Right cardiac atrium (tissue), 5 donors: ENCODE measurements at places on chromosomes 5 and 9. TPM values are rescaled to one million over a fixed set of nuclear protein-coding genes. Genes with fewer than 3 reads are reported as not detected.

EGFLAM gene
- total RNA-seq: 4.5 TPM

DNA sequence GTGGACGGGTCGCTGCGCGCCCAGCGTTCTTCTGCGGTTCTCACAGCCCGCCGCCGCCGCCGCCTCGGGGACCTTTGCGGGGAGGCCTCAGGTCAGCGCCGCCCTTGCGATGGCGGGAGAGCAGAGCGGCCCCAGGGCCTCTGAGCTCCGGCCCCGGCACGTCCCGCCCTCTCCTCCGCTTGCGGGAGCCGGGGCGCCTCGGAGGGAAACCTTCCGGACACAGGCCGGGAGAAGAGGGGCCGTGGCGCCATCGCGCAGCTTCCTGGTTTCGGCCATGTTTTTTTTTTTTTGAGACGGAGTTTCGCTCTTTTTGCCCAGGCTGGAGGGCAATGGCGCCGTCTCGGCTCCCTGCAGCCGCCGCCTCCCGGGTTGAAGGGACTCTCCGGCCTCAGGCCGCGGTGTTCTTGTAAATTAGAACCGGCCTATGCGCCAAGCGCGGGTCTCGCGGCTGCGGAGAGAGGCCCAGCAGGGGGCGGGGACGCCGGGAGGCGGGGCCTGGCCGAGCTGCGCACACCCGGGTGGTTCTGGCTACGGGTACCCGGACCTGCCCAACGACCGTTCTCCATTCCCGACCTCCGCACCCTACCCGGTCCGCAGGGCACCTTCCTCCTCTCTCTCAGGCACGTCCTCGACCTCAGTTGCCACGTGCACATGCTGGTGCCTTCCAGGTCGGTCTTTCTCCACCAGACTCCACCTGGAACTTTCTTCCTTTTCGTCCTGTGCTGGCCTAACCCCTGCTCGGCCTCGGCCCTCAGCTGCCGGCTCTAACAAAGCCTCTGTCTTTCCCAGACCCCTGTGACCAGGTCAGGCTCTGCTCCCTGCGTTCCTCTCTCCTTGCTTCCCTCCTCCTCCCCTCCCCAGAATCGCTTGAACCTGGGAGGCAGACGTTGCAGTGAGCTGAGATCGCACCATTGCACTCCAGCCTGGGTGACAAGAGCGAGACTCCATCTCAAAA, 28.8 kb upstream of the MGAT1 start:
- peak; percentile 96 for DNase-seq

TRIM7 gene
- 5.8 TPM for total RNA-seq

ELL2 gene
- total RNA-seq: 75.9 TPM

AJM1 gene
- 9.8 TPM for total RNA-seq

ORM2 gene
- total RNA-seq: not detected

DNA sequence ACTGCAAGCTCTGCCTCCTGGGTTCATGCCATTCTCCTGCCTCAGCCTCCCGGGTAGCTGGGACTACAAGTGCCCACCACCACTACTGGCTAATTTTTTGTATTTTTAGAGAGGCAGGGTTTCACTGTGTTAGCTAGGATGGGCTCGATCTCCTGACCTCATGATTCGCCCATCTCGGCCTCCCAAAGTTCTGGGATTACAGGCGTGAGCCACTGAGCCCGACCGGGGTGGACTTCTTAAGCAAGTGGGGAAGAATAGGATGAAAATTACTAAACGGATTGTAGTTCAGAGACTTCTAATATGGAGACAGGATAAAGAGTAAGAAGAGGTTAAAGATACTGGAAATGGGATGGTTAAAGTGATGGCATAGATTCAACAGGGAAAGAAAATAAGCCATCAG, 132.3 kb upstream of the IRX2 start:
- DNase-seq: no peak

GRCh38 chr9:27392451-27392850, 95.5 kb upstream of the EQTN start:
- DNase-seq: no peak

DNA sequence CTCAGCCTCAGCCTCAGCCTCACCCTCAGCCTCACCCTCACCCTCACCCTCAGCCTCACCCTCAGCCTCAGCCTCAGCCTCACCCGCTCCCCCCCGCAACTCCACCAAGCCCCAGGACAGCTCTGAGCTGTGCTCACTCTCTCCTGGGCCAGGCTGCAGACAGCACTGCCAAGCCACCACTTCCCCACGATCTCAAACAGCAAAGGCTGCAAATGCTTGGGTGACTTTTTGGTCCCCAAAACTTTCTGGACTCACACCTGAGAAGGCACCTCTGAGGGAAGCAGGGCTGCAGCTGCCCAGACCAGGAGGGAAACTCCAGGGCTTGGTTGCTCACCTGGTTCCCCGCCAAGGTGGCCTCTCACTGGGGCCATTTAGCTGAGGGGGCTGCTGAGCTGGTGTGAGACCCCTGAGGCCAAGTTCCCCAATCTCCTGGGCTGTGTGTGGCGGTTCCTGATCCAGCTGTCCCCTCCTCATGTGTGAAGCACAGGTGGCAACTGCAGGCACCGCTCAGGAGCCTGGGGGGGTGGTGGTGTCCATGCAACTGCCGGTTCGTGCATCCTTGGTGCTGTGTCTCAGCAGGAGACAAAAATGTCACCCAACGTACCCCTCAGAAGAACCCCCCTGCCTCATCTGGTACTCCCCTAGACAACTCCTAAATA, 17.8 kb downstream of the MRPL36 start:
- DNase-seq: no peak

- peak; percentile 75 for DNase-seq
These were observed 44.7 kb upstream of the NKD2 start for GRCh38 chr5:963673-964531.

FYB1 gene
- 9.5 TPM for total RNA-seq

GRCh38 chr5:34656001-34656699, at the start of gene RAI14:
Gene RAI14, plus strand, starts transcription at chr5:34656328. Its CDS starts 30,592 bp downstream, at chr5:34686920.
- DNase-seq: peak; percentile 88

GRCh38 chr9:113524468-113524867, 60.9 kb downstream of the RGS3 start:
- peak; percentile 74 for DNase-seq

SLC36A2 gene
- total RNA-seq: not detected

CDH9 gene
- not detected for total RNA-seq

DNA sequence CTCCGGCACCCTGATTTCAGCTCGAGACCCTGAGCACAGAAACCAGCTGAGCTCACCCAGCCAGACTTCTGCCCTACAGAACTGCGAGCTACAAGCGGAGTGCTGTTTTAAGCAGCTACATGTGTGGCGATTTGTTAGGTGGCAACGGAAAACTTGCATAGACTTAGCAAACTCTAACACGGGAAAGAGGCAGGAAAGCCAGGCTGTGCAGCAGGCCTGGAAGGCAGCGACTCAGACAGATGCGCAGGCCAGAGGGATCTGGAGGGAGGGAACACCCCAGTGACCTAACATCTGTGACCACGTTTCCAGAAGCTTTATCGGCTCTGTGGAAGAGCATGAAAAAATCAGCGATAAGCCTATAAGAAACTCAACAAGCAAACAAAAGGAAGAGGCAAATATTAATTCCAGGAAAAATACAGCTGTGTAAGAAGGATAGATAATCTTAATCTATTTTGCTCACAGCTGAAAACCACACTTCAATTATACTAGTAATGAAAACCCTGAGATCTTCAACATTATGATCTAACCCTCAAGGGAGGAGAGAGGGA, 11.0 kb downstream of the UBAC1 start:
- DNase-seq: no peak

C9orf40 gene
- 3.4 TPM for total RNA-seq

SH3TC2 gene
- 17.9 TPM for total RNA-seq

DNA sequence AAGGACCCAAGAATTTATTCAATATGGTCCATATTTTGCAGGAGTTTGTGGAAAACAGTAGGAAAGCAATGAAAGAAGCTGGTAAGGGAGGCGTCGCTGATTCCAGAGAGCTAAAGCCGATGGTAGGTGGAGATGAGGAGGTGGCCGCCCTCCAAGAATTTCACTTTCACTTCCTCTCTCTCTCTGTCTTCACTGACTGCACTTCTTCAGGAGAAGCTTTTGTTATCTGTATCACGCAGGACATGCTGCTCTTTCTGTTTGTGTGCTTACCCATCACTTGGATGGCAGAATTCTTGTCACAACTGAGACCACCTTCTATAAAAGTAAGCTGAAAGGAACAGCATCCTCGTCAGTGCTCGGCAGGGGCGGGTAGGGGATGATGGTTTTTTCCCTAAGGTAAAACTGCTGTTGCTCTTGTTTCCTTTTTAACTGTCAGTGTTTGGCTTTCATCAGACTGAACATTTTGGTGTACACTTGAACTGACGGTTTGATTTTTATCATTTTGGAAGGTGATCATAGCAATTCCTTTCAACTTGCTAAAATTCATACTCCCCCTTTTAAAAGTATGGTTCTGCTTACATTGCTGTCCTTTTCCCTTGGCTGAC, 62.4 kb upstream of the FSD1L start:
- no peak for DNase-seq

GRCh38 chr9:86974421-86974820, 27.1 kb upstream of the GAS1 start:
- no peak for DNase-seq

- DNase-seq: no peak
These were observed 60.7 kb downstream of the APTX start for GRCh38 chr9:32940740-32941139.

DNA sequence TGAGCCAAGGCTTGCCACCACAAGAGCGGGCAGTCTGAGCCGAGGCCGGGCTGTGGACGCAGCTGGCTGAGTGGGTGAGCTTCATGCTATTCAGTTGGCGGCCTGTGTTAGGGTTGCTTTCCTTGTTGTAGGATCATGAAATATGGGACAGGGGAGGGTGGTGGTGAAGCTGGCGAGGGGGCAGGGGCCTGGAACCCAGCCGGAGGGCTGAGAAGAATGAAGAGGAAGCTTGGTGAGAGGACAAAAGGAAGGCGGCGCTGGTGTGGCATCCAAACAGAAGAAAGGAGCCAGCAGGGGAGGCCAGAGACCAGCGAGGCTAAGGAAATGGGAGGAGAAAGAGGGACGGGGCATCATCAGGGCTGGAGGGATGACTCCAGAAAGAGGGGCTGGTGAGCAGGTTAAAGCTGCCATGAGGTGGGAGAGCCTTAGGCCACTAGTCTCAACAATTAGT, 18.3 kb downstream of the RALGPS1 start:
- no peak for DNase-seq

PPP3R2 gene
- total RNA-seq: not detected

DNA sequence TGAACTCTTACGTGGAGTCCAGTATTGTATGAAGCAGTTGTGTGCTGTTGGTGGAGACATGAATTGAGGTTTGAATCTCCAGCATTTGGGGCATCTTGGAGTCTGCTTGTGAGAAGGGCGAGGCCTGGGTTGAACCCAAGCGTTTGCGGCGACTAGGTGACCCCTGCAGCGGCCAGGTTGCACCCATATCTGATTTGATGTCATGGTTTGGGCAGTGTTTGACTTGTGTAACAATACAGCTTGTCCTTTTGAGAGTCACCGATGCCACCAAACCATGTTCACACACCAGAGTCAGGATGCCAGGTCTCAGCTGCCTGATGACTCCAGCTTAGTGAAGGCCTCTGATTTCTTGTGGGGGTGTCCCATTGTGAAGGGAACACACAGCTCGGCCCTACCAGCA, 2.1 kb downstream of the TRAF2 start:
- DNase-seq: peak; percentile 7

GRCh38 chr9:121645003-121645402, 6.4 kb upstream of the DAB2IP start:
- DNase-seq: no peak

DNA sequence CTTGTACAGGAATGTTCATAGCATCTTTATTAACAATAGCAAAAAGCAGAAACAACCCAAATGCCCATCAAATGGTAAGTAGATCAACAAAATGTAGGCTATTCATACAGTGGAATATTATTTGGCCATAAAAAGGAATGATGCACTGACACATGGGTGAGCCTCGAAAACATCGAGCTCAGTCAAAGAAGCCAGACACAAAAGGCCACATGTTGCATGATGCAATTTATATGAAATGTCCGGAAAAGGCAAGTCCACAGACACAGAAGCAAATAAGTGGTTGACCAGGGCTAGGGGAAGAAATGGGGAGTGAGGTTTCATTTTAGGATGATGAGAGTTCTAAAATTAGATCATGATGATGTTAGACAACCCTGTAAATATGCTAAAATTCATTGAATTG, 16.5 kb upstream of the SLC2A8 start:
- DNase-seq: no peak

GRCh38 chr9:133114886-133115603, 6.0 kb downstream of the RALGDS start:
- DNase-seq: peak; percentile 16

GRCh38 chr9:97570899-97571298, 62.3 kb downstream of the TSTD2 start:
- DNase-seq: peak; percentile 89

DNA sequence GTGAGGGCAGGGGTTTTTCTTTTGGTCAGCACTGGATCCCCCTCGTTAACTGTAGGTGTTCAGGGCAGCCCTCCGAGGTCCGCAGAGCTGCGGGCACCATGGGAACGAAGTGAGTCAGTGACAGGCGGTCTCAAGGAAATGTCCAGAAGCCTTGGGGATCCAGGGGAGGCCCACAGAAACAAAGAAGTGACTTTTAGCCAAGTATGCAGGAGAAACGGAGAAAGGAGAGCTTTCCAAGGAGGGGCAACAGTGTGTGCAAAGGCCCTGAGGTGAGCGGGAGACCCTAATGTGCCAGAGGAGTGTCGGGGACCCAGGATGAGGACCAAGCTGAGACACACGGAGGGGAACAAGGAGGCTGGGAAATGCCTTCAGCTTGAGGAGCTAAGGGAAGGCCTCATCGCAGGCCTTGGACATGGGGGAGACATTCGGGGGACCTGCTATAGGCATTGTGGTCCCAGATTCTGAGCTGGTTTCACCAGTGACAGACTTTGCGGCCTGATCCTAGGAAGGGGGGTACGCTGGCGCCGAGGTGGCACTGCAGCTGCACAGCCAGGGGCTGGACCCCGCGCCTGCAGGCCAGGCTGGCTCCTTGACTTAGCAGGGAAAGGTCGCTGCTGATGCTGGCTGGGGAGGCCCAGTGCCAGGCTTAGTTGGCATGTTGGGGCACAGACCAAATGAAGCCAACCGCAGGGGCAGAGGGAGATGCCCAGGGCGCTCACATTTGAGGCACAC, 3.3 kb downstream of the LTC4S start:
- DNase-seq: no peak

- no peak for DNase-seq
These were observed 121.6 kb upstream of the TARS1 start for GRCh38 chr5:33319151-33319550.

- no peak for DNase-seq
These were observed 155.6 kb upstream of the VLDLR start for GRCh38 chr9:2465921-2466460.

DNA sequence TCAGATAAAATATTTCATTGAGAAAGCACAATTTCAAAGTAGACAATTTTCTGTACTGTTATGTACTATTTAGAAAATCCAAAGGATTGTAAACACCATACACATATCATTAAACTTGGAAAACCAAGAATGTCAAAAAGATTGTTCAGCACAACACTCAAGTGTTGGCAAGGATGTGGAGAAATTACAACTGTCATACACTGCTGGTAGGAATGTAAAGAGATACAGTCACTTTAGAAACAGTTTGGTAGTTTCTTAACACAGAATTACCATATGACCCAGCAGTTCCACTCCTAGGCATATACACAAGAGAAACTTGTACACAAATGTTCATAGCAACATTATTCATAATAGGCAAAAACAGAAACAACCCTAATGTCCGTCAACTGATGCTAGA, 71.2 kb downstream of the OR2K2 start:
- no peak for DNase-seq

GRCh38 chr5:124634228-124634739, 112.2 kb downstream of the ZNF608 start:
- no peak for DNase-seq
